CMK (cell line): ENCODE measurements at places on chromosomes 1 and 21.

DNA sequence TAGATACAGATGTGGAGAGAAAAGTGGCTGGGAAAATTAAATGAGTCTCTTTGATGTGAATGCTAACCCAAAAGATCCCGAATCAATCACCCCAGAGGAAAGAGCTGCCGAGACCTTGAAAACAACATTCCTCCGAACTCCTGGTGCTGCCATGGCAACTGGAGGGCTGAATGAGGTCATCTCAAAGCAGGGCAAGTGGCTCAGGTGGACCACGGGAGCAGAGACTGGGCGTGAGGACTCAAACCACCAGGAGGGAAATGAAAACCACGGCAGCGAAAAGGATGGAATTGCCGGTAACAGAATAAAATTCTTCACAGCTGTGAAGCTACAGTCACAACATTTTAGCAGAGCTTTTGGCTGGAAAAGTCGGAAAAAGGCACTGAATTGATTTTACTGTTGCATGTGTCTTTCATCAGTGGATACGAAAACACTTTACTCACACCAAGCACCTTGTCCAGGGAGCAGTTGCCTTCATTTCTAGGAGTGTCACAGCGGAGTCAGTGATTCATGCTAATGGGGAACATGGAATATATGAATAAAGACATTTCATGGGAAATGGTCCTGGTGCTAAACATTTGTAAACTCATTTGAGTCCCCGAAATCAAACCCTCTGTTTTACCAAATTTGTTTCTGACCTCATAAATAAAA lies 23.2 kb upstream of the BECN2 start:
- no peak for DNase-seq

- no peak for DNase-seq
These were observed 112.0 kb downstream of the DISC1 start for GRCh38 chr1:231738554-231738953.

DNA sequence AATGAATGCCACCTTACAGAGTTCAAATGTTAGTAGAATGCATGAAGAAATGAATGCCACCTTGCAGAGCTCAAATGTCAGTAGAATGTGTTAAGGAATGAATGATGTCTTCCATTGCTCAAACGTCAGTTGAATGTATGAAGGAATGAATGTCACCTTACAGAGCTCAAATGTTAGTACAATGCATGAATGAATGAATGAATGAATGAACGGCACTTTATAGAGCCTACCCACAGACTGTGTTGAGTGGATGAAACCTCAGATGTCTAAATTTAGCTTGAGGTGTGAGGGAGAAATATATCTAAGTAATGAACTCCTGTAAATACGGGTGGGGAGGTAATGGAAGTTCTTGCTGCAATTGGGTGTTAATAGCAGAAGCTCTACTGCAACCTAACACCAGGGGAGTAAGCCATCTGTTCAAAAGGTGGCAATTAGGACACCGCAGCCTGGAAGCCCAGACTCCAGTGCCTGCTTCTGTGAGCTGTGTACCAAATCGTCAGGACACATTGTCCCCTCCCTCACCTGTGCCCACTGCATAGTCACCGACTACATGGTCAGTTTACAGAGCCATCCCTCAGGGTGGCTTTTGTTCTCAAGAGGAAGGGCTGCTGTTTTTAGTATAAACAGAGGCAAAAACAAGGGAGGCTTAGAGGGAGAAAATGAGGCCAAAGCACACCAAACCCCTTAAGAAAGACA lies 26.7 kb downstream of the SUSD4 start:
- no peak for DNase-seq

- DNase-seq, result no peak
These were observed 63.9 kb downstream of the KCNK1 start for GRCh38 chr1:233677690-233678354.

GRCh38 chr1:52055066-52055865 lies at the start of gene TXNDC12:
Gene TXNDC12, minus strand, starts transcription at chr1:52055191. Its CDS starts 95 bp downstream, at chr1:52055096.
- peak; percentile 94 for DNase-seq

GRCh38 chr1:207844371-207844770 lies 66.6 kb downstream of the CD34 start:
- no peak for DNase-seq

DNA sequence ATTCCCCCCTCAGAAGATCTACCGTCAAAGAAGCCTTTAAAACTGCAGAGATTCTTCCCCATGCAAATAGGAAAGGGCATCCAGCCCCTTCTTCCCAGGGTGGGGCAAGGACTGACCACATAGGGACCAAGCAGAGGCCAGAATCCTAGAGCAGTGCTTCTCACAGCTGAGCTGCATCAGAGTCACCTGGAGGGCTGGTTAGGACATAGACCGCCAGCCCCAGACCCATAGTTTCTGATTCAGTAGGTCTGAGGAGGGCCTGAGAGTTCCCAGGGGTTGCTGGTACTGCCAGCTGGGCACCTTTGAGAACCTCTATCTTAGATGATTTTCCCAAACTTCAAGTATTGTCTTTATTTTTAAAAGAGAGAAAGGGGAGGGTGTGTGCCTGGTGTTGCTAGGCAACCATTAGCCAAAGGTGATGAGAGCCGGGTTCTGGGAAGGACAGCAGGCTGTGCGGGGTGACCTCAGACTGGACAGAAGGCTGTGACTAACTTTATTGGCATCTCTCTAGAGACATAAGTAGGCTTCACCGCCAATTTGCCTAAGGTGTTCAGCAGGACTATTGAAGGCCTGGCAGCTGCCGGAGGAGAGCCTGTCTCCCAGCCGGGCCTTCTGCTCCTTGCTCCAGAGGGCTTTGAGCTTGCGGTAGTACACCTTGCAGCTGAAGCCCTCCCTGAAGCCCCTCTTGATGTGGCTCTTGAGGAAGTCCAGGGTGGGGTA lies 3.0 kb downstream of the SPATA46 start:
- no peak for DNase-seq

GRCh38 chr1:220500372-220500771 lies 27.6 kb upstream of the MARK1 start:
- DNase-seq, result no peak

GRCh38 chr21:26572076-26572701 lies 897 bp downstream of the CYYR1 start:
- no peak for DNase-seq

DNA sequence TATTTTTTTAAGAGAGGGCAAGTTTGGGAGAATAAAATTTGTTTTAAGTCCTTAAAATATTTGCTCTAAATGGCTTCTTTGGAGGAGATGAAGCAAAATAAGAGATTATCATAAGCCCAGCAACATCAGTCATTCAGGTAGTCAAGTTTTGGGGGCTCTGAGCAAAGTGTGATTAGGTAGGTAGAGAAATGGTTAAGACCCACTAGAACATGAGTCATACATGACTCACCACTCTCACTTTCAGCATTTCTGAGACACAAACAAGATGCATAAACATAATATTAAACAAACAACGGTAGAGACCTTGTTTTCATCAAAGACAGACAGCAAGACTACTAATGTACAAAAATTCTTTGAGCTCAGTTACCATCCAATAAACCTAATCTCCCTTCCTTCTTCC lies 272.2 kb downstream of the LMO4 start:
- no peak for DNase-seq

DNA sequence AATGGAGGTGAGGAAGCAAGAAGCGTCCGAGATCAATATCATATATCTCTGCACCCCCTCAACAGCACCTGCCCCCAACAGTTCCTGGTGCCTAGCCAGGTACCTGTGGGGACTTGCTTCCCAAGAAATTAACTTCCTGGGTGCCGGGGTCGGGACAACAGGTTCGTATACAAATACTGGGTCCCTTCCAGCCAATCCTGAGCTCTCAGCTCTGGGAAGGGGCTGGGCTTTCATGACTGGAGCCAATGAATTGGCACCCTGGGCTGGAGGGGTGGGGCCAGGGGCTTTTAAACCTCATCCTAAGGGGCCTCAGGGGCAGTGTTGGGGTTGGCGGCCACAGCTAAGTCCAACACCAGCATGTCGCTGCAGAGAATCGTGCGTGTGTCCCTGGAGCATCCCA lies at the start of gene PADI3:
PADI3 (plus strand) TSS at position 318 of the 400 bp plus-strand sequence; CDS start at position 358, 40 bp downstream.
- DNase-seq, result no peak

GRCh38 chr1:11985171-11985570 lies 4.9 kb downstream of the MFN2 start:
- no peak for DNase-seq

DNA sequence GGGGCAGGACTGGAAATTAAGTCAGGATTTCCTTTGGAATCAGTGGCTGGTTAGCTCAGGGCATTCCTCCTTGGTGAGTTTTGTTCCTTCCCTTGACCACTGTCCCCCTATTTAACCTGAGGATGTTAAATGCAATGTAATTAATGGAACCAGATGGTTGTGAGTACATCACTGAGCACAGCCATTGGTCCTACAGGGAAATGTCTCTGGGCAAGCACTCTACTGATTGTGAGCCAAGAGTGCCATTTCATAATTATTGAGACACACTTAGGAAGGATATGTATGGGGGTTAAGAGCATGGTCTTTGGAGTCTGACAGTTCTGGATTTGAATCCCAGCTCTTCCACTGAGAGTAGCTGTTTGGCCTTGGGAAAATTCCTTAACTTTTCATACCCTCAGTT lies 74.4 kb downstream of the SPAG17 start:
- DNase-seq, result no peak

DNA sequence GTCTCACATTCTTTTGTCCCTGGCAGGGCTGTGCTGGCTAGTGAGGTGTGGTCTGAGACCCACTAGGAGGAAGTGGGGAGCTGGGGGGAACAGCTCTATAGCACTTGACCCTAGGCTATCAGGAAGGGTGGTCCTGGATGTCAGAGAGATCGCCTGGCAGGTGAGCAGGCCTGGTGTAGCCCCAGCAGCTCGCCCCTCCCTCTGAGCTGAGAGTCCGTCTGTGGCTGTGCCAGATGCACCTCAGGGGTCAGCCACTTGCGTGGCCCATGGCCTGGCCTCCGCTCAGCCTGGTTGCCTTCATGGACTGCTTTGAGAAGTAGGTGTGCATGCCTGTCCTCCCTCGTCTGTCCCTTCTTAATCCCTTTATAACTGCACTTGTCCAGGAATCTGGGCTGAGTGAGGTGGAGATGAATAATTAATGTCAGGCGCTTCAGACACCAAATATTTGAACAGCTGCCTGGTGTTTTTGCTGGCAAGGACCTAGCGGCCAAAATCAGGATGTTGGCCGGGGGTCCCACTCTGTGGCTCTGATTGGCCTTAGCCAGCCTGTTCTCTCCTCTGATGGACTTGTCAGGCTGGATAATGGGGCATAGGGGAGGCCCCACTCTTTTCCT lies 30.5 kb downstream of the TMEM53 start:
- no peak for DNase-seq

GRCh38 chr1:150456146-150456647 lies 31.0 kb upstream of the TARS2 start:
- DNase-seq, result no peak

- no peak for DNase-seq
These were observed 447.3 kb downstream of the PLA2G4A start for GRCh38 chr1:187275985-187276575.

DNA sequence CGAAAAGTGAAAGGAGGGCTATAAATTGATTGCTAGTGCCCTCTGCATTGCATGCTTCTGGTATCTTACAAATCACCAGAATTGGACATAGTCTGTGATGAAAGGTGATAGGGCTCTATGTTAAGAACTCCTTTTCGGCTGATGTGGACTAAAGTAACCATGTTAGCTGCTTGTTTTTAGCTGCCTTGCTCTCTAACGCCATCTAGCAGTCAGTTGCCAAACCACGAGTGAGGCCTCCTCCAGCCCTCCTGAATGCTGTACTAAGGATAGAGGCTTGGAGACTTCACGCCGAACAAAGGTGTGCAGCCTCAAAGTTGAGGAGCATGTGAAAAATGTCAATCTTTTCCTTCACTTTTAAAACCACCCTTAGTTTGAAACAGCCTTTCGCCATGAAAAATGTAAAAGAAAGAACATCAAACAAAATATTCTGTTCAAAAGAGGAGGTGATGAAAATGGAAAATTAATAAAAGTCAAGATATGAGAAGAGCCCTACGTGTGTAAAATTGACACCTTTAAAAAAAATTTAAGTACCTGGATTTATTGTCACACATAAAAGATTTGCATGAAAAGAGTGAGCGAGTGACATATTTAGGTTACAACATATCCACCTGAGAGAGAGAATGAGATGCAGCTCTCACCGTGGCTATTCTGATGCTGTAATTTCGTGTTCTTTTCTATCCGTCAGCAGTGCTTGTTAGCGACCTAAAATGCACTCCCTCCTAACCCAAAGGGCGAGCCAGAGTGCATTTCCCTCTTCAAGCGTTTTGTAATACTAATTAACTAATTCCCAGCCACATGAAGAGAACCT lies 8.1 kb downstream of the LRRC53 start:
- DNase-seq, result no peak

DNA sequence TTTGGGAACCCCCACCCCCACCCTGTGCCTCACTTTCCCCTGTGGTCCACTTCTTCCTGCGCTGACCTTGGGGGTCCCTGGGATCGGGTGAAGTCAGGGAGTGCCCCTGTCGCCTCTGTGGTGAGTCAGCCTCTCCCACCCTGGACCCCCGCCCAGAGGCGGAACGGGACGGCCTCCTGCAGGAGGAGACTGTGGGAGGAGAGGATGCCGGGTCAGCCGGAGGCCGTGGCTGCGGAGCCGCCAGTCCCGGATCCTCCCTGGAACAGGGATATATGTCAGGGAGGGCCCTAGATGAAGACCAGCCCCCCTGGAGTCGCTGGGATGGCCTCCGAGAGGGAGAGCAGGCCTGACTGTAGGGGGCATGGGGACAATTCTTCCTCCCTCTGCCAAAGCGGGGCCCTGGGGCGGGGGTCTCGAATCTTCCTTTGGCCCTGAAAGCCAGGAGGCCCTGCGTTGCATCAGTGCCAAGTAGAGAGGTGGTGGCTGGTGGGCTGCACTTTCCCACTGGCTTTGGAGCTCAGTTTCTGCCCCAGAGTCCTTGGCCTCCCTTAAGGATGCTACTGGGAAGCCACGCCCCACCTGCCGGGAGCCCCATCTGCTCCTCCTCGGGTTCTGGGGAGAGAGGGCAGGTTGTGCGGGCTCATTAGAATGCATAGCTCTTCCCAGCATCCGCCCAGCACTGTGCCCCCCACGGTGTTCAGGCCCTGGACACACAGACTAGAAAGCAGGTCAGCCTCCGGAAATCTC lies 930 bp downstream of the ARHGEF10L start:
- DNase-seq, result no peak

DNA sequence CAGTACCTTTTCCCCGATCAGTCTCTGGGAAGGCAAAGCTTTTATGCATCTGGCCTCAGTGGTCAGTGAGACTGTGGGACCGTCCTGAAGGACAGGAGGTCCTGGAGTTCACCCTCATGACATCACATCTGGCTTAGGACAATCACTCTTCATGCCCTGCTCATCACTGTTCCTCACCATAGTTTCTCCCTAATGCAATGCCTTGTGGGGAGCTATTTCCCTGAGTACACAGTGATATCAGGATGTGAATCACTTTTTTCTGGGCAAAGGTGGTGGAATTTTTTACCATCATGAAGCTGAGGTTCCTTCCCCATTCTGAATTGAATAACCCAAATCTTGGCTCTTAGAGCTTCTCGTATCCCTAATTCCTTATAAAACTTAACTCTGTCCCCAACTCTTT lies 34.8 kb upstream of the CFAP126 start:
- no peak for DNase-seq

DNA sequence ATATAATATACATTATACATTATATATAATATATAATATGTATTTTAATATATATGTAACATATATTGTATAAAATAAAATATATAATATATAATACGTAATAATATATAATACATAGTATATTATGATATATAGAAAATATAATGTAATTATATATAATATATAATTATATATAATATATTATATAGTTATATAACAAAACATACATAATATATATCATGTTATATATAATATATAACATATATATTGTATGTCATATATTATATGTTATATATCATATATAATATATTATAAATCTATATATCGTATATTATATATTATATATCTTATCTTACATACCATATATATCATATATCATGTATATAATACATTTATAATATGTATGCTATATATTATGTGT lies 248.2 kb upstream of the TPTE start:
- no peak for DNase-seq
